ENCODE measurements at places on chromosomes 13 and 19.

GRCh38 chr13:90533866-90534265 is 813.6 kb upstream of the MIR17HG start:
- no peak for DNase-seq

DNA sequence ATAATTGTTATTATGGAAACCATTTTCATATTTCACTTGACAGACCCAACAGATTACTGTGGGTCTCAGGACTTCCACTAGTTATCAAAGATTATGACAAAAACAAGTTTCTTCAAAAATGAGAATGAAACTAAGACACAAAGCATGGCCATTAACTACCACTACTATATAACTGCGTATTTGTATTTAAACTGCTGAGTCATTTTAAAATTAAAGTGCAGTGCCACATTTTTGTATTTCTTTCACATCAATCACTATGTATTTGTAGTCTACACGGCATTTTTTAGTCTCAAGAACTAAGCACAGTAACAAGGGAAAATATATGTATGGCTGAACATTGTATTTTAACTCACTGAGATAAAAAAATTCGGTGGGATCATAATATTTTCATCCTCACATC is 10.1 kb upstream of the KLF12 start:
- DNase-seq = no peak

GRCh38 chr19:38003438-38004185 is 96.6 kb downstream of the SIPA1L3 start:
- DNase-seq = no peak

DNA sequence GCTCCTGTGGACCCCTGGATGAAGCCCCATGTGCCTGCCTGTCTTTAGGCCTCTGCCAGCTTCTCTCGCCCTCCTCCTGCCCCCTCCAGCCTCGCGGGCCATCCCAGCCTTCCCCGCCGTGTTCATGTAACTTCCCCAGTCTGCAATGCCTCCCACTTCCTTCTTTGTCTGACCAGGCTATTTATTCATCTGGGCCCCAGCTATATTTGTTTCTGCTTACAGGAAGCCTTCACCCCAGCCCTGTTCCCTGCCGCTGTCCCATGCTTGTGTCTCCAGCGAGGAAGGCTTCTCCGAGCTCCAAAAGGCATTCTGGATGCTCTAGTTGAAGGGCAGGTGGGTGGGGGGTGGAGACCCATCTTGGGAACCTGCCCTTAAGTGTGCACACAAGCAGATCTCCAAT is 7.9 kb upstream of the C3 start:
- DNase-seq = no peak

DNA sequence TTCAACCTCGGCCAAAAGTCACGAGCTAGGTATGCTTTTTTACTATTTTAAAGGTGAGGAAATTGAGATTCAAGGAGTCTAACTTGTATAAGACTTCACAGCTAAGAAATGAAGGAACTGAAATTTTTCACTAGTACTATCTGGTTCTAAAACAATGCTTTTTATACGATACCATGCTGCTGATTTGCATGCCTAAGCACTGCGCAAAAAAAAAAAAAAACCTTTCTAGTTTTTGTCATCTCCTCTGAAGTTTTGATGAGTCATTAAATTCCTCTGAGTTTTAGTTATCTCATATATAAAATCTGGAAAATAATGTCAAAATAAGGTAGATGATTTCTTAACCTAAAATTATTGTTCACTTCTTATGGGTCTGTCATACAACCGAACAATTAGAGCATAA is 28.0 kb upstream of the UFM1 start:
- DNase-seq = no peak

DNA sequence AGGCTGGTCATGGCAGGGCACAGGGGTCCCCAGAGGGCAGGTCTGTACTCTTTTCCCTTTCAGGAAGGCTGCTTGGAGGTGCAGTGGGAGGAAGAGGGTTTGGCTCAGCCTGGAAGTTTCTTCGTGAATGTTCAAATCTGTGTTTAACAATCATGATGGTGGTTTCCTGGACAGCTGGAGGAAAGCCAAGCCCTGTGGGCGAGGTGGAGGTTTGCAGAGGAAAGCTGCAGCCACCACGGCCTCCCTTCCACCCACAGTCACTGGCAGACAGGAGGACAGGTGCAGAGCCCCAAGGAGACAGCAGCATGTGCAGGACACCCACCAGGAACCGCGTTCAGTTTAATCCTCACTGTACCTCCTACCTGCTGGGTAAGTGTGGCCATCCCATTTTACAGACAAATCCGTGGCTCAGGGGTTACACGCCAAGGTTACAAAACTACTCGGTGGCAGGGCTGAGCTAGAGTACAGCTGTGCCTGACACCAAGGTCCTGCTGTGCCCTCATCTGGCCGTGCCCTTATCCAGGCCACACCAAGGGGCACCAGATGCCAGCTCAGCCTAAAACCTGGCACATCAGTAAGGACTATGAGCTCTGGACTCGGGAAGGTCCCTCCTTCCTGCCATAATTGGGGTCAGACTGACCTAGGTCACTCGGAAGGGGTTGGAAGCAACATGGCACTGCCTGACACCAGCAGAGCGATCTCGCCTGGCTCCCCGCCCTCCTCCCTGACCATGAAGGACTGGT is 34.1 kb downstream of the SUGP2 start:
- no peak for DNase-seq

GRCh38 chr19:2478278-2478755 is 2.4 kb downstream of the GADD45B start:
- no peak for DNase-seq

DNA sequence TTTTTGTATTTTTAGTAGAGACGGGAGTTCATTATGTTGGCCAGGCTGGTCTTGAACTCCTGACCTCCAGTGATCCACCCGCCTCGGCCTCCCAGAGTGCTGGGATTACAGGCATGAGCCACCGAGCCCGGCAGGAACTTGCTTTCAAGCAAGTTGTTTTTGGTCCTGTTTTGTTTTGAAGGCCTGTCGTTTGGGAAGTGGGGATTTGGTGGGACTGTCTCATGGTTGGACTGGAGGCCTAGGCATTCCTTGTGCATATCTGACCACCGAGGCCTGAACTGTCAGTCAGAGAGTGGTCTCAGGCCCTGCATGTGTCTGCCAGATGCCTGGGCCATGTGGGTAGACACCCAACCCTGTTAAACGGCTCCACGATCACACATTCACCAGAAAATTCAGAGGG is 26.3 kb downstream of the UBXN6 start:
- DNase-seq = no peak

DNA sequence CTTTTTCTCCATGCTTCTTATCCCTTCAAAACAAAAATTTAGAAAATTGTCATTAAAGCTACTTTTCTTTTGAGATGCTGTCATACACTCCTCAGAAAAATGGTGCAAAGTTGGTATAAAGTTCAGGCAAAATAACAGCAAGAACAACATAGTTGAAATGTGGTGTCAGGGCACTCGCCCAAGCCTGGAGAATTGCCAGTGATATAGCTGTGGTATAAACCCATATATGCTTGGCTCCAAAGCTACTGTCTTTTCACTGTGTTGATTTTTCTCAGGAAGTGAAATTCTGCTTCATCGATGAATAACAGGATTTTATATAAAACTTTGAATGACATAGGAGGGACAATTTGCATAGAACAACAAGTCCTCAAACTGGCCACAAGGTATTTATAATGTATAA is 2532.9 kb downstream of the PCDH9 start:
- DNase-seq = no peak

- no peak for DNase-seq
Measured at GRCh38 chr19:1407528-1408299, at the start of gene DAZAP1. DAZAP1 (plus strand) TSS chr19:1407586; CDS start chr19:1407774, 188 bp downstream.

- no peak for DNase-seq
Measured at GRCh38 chr13:31772231-31772630, 32.9 kb downstream of the RXFP2 start.

DNA sequence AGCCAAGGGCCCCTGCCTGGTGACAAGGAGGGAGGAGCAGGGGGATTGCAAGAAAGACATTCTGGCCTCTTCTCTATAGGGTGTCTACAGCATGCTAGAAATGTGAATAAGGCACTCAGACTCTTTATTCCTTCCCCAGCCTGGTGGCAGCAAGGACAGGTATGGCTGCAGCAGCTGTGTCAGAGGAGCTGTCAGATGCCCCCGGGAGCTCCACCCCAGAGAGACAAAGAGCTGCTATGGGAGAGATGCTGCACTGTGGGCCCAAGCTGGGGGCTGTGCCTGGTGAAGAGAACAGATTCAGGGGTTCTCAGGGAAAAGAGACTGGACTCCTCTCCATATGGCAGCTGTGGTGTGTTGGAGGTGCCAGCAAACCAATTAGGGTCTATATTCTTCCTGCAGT is 1063.3 kb downstream of the OLFM4 start:
- DNase-seq = no peak

DNA sequence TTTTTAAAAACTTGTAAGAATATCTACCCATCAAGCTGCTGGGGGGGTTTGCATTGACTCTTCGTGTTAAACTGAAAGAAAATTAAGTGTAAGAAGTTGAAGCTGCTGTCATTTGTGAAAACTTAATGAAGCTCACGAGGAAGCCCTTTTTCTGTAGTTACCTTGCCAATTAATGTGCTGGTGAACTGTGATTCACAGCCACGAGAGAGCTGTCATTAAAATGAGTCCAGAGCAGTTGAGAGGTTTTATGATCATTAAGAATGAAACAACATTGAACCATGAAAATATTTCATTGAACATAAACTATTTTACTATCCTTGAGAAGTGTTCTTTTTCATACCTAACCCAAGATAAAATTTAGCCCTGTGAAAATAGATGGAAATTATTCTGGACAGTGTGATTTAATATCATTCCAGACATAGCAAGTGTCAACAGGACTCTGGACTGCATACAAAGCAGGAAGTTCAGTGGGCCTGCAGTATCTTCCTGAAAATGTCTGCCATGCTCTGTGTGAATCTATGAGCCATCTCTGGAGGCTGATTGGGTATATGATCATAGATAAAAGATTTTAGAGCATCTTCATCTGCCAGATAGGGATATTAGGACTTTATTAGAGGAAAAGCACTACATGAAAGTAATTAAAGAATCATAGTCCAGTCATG is 53.8 kb downstream of the DPY19L3 start:
- no peak for DNase-seq

DNA sequence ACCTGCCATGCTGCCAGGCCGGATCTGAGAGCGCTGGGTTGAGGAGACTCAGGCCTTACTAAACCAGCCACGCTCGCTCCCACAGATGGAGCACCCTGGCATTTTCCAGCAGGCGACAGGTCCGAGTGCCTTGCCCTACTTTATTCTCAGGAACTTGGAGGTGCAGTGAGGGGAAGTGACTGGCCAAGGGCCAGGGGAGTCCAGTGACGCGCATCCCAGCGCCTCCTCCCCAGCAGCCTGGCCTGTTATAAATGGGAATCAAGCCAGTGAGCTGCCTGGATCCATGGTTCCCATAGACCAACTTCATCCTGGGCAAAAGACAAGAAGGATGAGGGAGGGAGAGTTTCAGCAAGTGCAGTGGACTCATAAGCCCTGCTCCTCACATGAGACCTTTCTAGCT is 35.5 kb downstream of the TMED1 start:
- no peak for DNase-seq

DNA sequence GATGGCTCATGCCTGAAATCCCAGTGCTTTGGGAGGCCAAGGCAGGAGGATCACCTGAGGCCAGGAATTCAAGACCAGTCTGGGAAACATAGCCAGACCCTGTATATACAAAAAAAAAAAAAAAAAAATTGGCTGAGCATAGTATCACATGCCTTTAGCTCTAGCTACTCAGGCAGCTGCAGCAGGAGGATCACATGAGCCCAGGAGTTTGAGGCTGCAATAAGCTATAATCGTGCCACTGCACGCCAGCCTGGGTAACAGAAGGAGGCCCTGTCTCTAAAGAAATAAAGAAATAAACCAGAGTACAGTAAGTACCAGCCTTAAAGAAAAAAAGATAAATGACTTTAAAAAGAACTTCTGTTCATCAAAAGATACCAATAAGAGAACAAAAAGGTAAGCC is 52.9 kb downstream of the FAM124A start:
- no peak for DNase-seq

DNA sequence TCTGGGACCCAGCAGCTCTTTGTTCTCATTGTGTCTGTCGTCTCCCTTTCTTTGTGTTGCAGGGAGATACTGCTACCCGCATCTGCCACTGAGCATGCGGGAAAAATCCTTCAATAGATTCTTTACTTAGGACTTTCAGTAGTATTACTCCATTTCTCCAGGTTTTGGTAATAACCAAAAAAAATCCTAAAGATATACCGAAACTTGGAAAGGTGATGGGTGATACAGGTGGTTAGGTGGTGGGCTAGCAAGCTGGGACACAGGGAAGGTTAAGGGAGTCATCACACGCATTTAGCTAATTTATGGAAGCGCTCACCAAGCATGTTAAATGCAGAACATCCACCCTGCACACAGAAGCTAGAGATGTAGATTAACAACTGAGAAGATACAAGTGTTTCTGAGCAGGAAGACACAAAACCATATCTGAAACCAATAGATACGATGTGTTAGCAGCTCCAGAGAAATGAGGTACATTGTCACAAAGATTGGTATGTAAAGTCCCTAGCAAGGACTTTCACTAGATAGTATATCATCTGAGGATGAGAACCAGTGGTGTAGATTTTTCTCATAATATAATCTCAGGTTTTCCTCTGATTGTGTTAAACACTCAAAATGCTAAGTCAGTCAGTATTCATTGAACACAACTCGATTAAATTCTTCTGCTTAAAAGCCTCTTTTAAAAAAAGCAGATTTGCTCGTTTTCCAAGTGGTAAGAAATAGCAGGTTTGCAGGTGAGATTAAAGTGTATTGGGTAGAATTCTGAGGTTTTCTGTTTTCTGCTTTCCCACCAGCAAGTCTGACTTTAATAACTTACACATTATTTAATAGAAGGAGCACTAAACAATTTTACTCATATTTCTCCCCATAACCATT is 1.2 kb upstream of the SLAIN1 start:
- no peak for DNase-seq

- DNase-seq = no peak
Measured at GRCh38 chr19:31263328-31263727, 85.9 kb downstream of the TSHZ3 start.

GRCh38 chr13:75636436-75637180 is 478 bp downstream of the LMO7 start:
- DNase-seq = no peak

DNA sequence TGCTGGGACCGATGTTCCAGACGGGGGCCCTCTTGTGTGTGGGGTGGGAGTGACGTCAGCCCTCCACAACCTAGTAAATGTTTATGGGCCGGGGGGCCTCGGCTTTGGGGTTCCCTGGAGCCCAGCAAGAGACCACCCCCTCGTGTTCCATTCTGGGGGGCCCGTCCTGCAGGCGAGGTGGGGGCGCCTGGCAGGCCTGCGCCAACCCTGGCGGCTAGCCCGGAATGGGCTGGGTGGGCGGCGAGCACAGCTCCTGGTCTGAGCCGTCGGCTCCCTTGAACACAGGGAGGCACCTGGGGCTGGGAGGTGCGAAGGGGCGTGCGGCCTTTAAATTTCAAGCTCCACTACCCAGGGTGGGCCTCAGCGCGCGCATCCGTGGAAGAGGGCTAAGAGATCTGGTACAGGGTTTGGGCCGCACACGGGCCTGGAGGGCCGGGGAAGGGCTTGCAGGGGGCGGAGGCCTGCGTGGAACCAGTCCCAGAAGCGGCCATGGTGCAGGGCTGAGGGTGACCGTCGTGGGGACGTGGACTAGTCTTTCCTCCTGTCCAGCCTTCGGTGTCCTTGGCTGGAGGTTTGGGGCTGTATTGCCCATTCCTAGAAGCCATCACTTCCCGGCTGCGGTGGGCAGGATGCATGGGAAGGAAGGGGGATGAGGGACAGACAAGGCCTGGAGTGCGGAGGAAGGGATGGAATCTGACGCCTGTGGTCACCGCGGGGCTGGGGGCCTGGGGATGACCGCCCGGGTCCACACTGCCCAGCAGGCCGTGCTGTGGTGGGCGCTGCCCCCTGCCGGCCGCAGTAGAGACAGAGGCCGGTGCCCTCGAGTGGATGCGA is 11.4 kb downstream of the NDUFA11 start:
- DNase-seq = no peak

- DNase-seq = no peak
Measured at GRCh38 chr13:59343993-59344822, 819.5 kb downstream of the DIAPH3 start.

All from cortex of kidney (tissue), 1 donor.